Posterior vena cava (tissue), 2 donors: ENCODE measurements at places on chromosomes 12 and 14. TPM values are rescaled to one million over a fixed set of nuclear protein-coding genes. Genes with fewer than 3 reads are reported as not detected.
A peak's percentile ranks its signal among the peaks of the same experiment; 100 is the strongest.

Gene TPH2
- not detected for total RNA-seq

Gene ADAM21
- not detected for total RNA-seq

Gene RNASE7
- total RNA-seq: not detected

Gene CPM
- total RNA-seq: 20.4 TPM

Gene C14orf180
- 5.9 TPM for total RNA-seq

Gene RNASE3
- total RNA-seq: 0.60 TPM

Gene NEUROD4
- total RNA-seq: not detected

Gene BICDL1
- 0.51 TPM for total RNA-seq

- no peak for DNase-seq
These were observed 27.9 kb downstream of the TMCC3 start for GRCh38 chr12:94622475-94622874.

DNA sequence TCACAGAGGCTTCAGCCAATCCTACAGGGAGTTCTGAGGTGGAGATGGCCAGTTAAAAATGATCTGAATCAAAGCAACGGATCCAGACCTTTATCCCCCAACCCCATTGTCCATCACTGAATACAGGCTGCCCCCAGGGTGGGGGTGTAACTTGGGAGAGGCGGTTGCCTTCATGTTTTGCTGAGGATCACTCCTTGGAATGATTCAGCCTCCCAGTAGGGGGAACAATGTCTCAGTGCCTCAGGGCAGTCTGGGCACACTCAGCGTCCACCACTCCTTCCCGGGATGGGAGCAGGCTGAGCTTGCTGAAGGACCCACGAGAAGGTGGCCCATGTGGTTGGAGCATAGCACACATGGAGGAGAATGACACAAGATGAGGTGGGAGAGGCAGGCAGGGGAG, 60.2 kb downstream of the RFX4 start:
- DNase-seq: no peak

- DNase-seq: no peak
These were observed 524.8 kb upstream of the STXBP6 start for GRCh38 chr14:25574628-25575325.

DNA sequence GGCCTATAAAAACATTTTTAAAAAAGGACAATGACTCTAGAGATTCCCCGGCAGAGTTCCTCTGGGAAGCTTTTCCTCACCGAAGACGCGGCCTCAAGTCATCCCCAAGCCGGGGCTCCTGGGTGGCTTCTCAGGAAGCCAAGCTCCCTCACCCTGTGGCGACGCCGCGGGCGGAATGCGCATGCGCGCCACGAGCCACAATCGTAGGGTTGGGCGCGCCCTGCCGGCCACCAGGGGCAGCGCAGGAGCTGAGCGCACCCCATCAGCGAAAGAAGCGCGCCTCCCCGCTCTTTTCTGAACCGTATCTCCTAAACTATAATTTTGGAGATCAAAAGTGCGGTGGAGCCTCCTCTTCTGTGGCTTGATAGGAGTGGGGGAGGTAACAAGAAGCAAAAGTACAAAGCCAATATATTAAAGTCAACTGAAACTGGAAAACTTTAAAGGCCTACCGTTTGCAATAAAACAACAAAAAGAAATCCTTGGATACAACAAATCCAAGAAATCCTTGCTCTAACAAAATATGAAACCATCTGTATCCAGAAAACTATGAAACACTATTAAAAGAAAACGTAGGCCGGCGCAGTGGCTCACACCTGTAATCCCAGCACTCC, 17.4 kb upstream of the CHFR start:
- peak; percentile 93 for DNase-seq

DNA sequence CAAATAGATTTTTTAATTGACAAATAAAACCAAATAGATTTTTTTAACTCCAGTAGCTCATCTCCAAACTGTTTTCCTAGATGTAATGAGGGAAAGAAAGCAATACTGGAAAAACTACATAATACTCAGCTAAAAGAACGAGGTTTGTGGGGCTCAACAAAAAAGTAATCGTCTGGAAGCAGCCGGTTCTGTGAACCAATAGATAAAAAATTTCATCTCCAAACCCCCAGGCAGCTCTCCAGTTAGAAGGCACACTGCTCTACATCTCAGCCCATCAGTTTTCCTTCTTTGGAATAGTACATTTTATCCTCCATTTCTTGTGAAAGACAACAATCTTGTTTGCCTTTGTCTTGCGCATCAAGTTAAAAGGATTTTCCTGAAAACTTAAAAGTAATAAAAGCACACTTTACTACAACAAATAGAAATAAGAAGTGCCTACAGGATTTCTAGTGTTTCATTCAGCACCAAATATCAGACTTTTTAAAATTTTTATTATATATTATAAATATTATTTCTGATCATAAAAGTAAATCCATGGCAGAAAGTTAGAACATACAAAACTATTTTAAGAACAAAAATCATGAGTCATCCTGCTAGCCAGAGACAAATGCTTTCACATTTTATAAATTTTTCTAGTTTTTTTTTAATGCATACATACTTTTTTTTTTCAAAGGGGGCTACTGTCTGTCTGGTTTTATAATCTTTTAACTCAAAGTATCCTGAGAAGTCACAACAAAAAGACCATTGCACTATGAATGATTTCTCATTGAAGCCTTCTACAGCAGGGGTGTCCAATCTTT, 67.7 kb downstream of the EPS8 start:
- DNase-seq: no peak

DNA sequence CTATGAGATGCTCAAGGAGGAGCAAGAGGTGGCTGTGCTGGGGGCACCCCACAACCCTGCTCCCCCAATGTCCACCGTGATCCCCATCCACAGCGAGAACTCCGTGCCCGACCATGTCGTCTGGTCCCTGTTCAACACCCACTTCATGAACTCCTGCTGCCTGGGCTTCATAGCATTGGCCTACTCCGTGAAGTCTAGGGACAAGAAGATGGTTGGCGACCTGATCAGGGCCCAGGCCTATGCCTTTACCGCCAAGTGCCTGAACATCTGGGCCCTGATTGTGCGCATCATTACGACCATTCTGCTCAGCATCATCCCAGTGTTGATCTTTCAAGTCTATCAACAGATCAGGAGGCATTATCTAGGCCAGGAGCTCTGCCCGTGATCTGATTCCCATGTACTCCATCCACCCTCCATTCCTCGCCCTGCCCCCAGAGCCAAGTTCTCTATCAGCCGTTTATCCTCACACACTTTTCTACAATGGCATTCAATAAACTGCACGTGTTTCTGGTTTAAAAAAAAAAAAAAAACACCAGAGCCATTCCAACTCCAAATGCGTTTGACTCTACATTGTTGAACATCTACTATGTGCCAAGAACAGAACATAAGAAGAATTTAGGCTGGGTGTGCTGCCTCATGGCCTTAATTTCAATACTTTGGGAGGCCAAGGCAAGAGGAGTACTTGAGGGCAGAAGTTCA, 17.5 kb downstream of the ATXN2 start:
- DNase-seq: no peak

- DNase-seq: no peak
These were observed 166.4 kb downstream of the STXBP6 start for GRCh38 chr14:24883576-24883975.

DNA sequence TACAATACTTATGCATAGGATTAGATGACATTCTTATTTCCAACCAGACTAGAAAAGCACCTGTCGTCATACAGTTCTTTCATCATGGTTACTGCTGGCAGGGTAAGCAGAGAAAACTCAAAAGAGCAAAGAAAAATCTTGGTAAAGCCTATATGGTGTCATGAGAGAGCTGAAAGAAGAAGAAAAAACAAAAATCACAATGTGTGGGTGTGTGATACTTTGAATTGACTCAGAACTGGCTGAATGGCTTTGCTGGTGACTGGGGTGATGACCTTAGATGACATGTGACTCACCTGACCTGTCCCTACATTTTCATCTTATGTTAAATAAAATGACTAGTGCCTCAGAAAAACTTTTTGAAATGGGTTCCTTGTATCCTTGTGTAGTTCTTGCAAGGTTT, 278.1 kb upstream of the LMO3 start:
- no peak for DNase-seq

- no peak for DNase-seq
These were observed 46.2 kb downstream of the WIF1 start for GRCh38 chr12:65074932-65075331.

DNA sequence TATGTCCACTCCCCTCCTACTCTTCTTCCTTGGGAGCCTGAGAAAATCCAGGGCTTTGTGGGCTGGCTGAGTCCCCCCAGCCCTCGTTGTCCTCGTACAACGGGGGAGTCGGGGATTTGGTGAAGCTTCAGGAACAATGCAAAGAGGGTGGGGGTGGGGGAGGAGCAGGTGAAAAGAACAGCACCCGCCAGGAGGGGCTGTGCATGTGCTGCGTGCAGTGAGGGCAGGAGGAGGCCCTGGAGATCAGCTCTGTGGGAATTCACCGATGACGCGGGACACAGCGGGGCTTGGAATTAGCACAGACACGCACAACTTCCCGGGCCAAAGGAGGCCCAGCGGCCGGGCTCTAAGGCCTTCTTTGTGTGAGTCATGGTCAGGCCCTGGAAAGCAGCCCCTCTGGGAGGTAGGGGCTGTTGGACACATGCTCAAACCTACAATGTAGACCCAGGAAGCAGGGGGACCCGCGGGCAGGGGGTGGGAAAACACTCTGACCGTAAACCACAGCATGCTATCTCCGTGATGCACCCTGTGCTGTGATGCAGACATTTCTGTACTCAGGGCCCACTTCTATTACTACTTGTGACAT, 32.8 kb downstream of the RBM19 start:
- DNase-seq: peak; percentile 89

- DNase-seq: no peak
These were observed 29.8 kb downstream of the LRRK2 start for GRCh38 chr12:40254455-40255085.

- DNase-seq: peak; percentile 55
These were observed 29.8 kb upstream of the LTBP2 start for GRCh38 chr14:74641601-74642391.

GRCh38 chr14:42224053-42224888, 617.6 kb downstream of the LRFN5 start:
- DNase-seq: no peak

DNA sequence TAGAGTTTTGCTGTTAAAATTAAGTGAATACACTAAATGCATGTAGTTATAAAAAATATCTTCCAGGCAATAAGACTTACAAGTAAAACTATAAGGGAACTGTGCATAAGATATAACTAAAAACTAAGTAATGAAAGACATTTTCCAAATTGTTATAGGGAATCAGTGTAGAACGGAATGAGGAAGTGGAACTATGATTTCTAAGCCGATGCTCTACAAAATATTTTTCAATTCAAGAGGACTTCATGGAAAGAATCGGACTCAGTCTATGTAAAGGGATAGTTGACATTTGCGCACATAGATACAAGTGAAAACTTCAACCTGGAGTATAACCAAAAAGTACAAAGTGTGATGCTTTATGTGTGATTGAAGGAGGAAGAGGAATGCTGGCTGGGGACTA, 40.1 kb upstream of the KIF21A start:
- DNase-seq: no peak

DNA sequence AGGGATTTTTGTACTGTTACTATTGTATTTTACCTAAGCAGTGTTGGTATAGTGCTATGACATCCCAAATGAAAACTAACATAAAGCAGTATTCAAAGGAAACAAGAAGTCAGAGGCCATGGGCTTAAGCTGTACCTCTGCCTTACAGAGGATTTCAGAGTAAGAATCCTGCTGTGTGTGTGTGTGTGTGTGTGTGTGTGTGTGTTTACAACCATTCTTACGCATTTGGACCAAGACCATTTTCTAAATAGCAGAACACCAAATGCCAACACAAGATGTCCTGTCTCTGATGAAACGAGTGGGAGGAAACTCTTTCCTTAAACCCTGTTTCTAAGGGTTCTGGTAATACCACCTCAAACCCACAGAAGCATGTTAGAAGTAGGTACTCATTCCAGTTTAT, 64.4 kb downstream of the PPP1R36 start:
- no peak for DNase-seq

GRCh38 chr14:37894463-37894862, 299.0 kb downstream of the TTC6 start:
- DNase-seq: no peak

DNA sequence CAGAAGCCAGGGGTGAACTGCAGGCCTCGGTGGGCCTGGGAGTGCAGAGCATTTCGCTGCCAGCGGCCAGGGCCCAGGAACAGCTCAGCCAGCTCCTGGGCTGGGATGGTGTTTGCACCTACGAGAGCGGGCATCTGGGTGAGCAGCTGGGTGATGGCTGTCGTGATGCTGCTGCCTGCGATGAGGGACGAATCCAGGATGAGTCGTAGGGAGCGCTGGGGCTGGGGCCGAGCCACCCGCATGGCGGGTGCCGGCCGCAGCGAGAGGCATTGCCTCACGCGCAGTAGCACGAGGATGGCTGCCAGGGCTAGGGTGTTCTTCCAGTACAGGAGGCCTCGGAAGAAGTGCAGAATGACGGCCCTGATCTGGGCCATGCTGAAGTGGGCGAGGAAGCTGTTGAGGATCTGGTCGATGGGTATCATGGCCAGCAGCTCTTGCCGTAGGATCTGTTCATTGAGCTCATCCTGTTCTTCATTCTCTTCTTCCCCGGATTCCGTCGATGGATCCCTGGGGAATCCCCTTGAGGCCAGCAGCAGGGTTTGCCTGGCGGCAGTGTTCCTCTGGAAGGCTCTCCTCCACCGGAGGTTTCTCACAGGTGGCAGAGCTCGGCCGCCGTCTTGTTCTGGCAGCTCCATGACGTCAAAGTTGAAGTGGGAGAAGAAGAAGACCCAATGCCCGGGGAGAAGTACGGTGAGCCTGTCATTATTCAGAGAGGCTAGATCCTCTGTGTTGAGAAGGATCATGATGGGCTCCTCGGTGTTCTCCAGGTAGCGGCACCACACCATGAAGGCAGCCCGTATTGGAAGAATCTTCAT, 22.1 kb downstream of the RTL1 start:
- peak; percentile 66 for DNase-seq

DNA sequence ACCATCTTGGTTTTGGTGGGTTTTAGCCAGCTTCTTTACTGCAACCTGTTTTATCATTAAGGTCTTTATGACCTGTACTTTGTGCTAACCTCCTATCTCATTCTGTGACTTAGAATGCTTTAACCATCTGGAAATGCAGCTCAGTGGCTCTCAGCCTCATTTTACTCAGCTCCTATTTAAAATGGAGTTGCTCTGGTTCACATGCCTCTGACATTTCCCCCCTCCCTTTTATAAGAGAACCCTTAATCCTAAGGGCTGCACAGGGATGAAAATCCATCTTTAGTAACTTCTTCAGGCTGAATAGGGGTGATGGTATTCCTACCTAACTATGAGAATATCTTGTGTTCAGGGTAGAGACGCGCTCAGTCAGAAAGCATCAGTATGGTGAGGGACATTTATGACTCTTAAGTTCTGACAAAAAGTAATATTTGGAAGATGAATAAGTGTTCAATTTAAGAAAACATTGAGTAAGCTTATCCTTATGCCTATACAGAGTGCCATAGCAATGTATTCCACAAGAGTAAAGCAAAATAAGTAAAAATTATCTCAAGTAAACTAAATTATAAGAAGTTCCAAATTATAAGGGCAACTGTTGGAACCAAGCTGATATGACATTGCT, 15.2 kb downstream of the SLC38A1 start:
- DNase-seq: no peak
